GM13977 (cell line): ENCODE measurements at places on chromosomes 1 and 21.
A peak's percentile ranks its signal among the peaks of the same experiment; 100 is the strongest.

DNA sequence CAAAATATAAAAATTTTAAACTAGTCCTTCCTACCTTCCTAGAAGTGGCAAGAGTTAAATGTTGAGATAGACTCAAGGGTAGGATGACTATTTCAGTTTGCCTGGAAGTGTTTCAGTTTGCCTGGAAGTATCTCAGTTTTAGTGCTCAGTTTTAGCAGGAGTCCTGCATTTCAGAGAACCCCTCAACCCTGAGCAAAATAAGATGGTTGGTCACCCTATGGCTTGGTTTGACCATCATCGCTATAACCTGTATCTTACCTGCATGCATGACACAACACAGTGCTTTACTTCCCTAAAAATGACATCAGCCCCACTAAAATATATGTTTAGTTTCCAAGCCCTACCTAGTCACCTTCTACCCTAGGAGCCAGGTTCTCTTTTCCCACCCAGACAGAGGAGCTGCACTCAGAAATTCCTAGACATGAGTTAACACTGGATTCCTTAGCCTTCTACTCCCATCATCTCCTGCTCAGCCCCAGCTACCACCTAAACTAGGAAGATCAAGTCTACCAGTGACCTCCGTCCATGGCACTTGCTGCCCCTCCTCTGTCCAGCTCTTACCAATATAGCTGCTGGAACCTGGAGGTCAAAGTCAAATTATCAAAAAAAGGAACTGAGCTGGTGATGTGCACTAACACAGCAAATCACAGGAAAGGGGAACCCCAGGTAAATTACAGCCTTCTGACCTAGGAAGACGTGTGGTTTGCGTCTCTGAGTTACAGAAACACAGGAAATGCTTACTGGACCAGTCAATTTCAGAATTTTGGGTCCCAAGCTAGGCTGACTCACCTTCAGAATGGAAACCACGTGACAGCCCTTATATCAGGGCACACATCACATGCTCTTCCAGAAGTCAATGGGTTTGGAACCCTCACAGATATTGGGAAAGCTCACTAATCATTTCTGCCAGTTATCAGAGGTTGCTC, 2.2 kb upstream of the G0S2 start:
- DNase-seq: peak; percentile 85

DNA sequence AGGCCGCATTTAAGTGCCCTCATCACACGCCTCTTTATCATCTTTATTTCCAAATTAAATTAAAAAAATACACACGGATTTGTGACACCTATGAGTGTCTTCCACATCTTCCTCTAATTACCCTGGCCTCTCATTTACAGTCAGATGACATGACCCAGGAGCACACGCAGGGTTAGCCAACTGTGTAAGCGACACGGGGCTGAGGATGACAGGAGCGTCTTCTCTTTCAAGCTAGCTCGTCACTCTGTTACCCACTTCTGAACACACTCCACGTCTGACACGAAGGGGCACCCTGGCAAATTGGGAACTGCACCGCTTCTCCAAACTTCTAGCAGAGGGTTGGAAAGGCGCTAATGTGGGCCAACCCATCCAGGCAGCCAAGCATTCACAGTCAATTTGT, 112.1 kb downstream of the SMYD2 start:
- no peak for DNase-seq

DNA sequence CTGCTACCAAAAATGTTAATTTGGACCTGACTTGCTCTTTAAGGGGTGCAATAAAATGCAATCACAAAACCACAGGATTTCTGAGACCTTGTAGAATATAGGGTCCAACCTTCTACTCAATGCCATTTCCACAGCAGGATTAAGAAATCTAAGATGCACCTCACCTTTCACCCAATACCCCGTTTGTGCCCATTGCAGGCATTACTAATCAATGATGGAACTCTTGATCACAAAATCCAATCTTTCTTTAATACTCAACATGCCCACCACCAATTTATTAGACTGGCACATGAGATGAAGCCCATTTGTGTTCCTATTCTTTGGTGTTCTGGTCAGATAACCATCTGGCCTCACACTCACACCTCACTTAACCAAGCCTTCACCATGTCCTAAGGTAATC, 117.2 kb upstream of the IGSF21 start:
- DNase-seq: no peak

- DNase-seq: no peak
These were observed 29.8 kb upstream of the KIF21B start for GRCh38 chr1:201053155-201053860.

DNA sequence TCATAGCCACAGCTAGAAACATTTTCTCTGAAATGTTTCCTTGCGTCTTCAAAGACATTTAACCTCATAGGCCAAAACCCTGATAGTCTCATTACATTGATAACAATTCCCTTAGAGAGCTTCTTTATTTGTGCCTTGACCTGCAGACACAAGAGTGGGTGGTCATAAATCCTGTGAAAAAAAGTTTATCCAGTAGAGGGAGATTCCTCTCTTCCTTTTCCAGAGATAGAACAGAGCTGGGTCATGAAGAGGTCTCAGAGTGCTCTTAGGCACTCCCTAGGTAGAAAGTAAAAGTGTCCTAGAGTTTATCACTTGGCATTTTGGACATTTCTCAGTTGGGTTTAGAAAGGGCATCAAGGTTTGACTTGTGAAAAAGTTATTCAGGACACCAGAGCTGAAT, 426.1 kb downstream of the NUF2 start:
- DNase-seq: no peak

- DNase-seq: peak; percentile 44
These were observed 4.9 kb downstream of the CROCC start for GRCh38 chr1:16926491-16927073.

- no peak for DNase-seq
These were observed 73.7 kb downstream of the LMO4 start for GRCh38 chr1:87402241-87403002.

DNA sequence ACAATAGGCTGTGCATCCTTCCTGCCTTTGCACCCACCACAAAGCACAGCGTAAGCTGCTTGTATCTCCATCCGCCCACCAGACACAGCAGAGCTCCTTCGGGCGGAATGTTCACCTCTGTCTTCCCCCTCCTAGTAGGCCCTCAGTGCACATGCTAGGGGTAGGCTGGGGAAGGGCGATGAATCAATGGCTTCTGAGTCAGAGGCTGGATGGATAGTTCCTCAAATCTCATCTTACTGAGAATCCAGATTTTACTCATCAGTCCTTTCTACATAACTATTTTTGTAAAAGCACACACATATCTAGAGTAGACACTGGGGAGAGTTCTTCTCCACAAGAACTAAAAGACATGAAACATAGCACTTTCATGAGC, 73.8 kb downstream of the BCAR3 start:
- DNase-seq: peak; percentile 79

DNA sequence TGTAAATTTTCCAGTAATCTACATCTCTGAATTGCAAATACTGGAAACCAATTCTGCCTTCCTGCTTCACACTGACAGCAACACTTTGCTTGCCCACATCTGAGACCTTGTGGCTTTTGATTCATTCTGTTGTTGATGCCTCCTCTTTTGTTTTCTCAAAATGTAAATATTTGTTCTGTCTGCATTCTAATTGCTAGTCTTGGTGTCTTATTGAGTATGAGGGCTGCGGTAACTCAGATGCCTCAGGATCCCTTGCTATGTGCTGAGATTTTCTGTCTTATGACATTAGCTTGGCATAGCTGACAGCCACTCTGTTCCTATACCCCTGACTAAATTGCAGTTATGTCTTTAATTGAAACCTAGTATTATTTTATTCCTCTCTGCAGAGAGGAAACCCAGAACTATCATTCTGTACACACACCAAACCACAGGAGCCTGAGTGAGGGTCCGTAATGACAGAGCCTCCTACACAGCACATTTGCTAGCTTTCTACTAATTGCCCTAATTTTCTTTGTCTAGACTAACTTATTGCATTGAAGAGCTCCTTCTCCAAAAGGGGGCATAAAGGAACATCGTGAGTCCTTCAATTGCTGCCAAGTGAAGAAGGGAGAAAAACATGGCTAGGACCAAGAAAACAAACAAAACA, 72.1 kb downstream of the GREM2 start:
- DNase-seq: no peak

- no peak for DNase-seq
These were observed 442.2 kb downstream of the SMYD3 start for GRCh38 chr1:246064891-246065290.
